ENCODE measurements at places on chromosomes 1 and 21. TPM values are rescaled to one million over a fixed set of nuclear protein-coding genes. Genes with fewer than 3 reads are reported as not detected.

DNA sequence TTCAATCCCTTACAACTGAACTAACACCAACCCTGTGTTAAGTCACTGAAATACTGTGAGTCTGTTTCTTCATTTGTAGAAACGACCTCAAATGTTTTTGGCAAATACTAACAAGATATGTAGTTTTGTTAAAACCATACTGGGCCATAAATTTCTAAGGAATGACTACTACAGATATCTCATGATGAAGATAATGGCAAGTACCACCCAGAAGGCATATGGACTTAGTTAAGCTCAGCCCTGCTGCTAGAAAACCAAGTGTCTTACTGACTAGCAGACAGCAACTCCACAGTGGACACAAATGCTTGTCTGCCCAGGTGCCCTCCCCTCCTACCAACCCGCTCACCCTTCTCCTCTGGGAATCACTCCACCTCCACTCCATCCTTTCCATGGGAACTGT lies 44.5 kb upstream of the BMP8B start:
- no peak for DNase-seq

Gene FMN2
- total RNA-seq = 2.1 TPM

- DNase-seq = no peak
Observed at GRCh38 chr1:231612393-231613089, 14.0 kb upstream of the DISC1 start.

Gene SLC5A9
- total RNA-seq = 0.22 TPM

Gene UQCRHL
- 3.8 TPM for total RNA-seq

DNA sequence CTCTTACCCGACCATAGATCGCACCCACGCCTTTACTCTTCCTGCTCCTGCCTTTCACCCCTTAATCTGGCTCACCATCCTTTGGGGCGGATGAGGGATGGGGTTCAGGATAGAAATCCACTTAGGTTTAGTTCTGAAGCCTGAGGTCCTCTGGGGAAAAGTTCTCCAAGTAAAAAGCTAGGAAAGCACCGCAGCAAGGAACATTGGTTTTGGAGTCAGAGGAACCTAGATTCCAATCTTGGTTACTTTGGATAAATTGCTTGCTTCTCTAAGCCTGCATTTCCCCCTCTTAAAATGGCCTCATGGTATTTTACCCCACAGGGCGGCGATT lies 988 bp upstream of the ASAP3 start:
- no peak for DNase-seq

GRCh38 chr1:24914226-24915069 lies 15.6 kb downstream of the RUNX3 start:
- no peak for DNase-seq

Gene LIN28A
- 1,150 TPM for total RNA-seq

Gene NOL9
- 37.4 TPM for total RNA-seq

DNA sequence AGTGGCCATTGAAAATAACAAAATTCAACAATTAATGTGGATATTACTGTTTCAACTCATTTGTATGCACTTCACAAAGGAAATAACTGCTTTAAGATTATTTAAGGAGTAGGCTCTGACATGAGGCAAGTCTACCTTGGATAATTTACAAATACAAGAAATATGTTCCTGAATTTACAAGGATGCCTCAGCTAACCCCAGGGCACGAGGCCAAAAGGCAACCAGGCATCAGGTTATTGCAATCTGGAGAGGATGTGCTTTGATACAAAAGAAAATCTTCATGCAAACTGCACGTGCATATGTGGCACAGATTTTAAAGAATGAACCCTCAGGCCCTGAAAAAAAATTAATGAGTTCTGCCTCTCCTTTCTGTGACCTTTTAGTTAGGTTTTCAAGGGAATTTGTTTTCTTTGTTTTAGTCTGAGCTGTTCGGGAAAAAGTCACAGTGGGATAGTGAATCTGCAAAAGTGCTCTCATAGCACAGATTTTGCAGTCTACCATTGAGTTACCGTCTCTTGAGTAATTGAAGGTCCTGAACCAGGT lies 1304.2 kb upstream of the ADGRL4 start:
- no peak for DNase-seq

Gene TSEN15
- 23.8 TPM for total RNA-seq

Gene MPL
- total RNA-seq = 0.15 TPM

Gene TSPEAR
- total RNA-seq = 2.9 TPM

Gene PHLDA3
- total RNA-seq = 59.7 TPM

GRCh38 chr1:75980972-75981897 lies 49.0 kb upstream of the ASB17 start:
- no peak for DNase-seq

Gene TNNI3K
- 0.07 TPM for total RNA-seq

DNA sequence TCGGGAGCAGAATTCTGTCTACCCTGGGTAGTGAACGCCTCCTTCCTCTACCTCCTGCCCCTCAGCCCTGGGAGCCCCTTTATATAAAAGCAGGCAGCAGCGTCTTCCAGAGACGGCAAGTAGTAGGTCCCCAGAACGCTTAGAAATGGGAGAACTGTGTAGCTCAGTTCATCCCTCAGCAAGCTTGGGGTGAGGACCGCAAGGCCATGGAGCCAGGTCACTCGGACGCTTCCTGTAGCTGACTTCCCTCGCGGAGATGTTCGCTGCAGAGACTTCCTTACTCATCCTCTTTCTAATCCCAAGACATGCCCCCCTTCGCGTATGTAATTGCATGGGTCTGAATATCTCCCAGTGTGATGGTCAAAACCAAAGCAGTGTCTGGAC lies 141.4 kb upstream of the COA6 start:
- no peak for DNase-seq

- DNase-seq = no peak
Observed at GRCh38 chr1:225965231-225965630, 24.2 kb upstream of the LEFTY2 start.

- DNase-seq = no peak
Observed at GRCh38 chr1:1354271-1355247, 3.8 kb downstream of the MXRA8 start.

- DNase-seq = no peak
Observed at GRCh38 chr1:25148673-25149300, 83.5 kb downstream of the SYF2 start.
